Left lung (tissue), 14 donors: ENCODE measurements at places on chromosomes 3 and 15. TPM values are rescaled to one million over a fixed set of nuclear protein-coding genes. Genes with fewer than 3 reads are reported as not detected.

DNA sequence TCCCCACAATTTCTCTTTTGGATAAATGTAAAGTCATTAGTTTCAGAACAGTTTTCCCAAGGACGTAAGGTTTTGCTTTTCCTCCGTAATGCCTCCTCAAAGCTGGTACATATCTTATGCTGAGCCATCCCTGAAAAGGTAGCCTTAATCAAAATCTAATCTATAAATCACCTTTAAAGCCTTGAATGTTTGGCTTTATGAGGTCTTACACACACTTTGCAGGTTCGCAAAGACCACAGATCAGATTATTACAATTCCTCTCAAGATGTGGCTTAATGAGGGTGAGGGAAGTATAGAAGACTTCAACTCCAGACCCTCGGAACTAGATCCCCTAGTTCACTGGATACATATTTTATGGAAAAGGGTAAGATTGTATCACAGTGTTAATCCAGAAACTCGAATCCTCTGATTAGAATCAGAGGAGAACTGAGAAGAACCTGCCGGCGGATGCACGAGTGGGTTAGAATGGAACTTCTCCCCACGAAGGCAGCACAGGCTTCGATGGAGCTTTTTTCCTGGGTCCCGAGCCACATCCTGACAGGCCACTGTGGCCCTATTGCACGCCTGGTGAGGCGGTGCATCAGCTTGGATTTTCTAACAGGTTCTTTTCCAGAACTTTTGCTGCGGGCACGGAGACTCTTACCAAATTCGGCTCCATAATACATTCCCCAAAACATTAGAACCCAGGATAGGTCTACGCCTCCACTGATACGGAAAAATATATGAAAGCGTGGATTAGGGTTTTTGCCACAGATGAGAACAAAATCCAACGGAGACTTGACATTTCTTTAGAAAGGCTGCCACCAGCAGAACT is 1.2 kb downstream of the CTXND1 start:
- H3K4me3 ChIP-seq = peak overlapping the region; percentile 28
- H3K27me3 ChIP-seq = peaks cover 95% of the 10 kb centered on the region
- H3K4me1 ChIP-seq = peaks cover 5% of the 10 kb centered on the region
- H3K27ac ChIP-seq = no peak overlapping the region
- DNase-seq = no peak

DNA sequence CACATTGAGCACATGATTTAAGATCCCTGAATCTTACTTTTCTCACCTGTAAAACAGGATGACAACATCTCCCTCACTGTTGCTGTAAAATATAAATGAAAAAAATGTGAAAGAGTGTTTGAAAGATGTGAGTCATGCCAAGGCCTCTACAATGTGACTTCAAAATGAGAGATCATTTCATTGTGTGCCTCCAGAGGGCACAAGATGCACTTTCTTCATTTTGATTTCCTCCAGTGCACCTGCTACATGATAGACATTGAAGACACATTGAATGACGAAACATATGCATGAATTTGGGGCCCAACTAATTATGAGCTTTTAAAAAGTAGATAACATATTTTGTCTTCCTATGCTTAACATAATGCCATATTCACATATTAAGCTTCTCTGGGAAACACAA is 170.3 kb downstream of the MOBP start:
- peaks cover 6% of the 10 kb centered on the region for H3K4me1 ChIP-seq
- H3K36me3 ChIP-seq = no peaks in the 10 kb centered on the region
- H3K4me3 ChIP-seq = no peak overlapping the region
- no peak overlapping the region for H3K27ac ChIP-seq
- H3K27me3 ChIP-seq = no peaks in the 10 kb centered on the region

DNA sequence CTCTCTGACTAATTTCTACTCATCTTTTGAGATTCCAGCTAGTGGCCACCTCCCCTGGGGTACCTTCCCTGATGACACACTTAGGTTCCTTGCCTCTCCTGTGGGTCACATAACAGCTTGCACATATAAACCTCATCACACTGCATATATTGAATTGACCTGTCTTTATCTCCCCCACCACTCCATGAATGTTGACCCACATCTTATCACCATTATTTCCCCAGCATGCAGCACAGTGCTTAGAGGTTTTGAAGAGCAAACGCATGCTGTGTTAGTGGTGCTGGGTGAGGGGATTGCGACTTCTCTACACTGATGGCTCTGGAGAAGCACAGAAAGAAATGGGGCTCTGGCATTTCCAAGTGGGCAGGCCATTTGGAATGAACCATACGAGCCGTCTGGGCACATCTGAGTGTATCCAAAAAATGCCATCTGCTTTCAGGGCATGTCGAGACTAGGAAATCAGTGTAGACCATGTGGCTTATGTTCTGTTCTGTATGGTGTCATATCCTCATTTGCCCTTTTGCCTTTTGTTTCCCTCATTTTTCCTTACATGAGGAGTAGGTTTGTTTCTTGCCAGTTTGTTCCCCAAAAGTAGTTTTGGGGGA is 333.2 kb upstream of the TRIM42 start:
- H3K27me3 ChIP-seq = no peaks in the 10 kb centered on the region
- DNase-seq = no peak
- H3K36me3 ChIP-seq = no peaks in the 10 kb centered on the region
- no peak overlapping the region for H3K27ac ChIP-seq

Gene IL20RB
- 0.61 TPM for total RNA-seq

DNA sequence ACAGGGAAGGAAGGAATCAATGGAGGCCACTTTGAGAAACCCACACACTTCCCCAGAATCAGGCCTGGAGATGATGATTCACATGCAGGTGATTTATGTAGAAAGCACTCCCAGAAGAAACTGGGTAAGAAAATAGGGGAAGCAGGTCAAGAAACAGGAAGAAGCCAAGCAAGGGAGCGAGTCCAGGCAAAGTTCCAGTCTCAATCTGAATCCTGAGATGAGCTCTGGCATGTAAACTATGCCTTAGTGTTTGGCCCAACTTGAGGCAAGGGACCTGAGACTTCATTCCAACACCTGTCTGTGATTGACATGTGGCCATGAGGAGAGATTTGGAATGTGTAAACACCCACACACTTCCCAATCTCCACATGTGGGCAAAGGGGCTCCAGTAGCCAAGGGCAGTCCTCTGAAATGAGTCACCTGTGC is 61.6 kb upstream of the CTNNB1 start:
- H3K4me1 ChIP-seq = no peaks in the 10 kb centered on the region
- H3K36me3 ChIP-seq = no peaks in the 10 kb centered on the region
- no peaks in the 10 kb centered on the region for H3K27me3 ChIP-seq
- no peak overlapping the region for H3K4me3 ChIP-seq

Gene COLQ
- 1.9 TPM for total RNA-seq
